ENCODE measurements at places on chromosomes 13 and 19.

DNA sequence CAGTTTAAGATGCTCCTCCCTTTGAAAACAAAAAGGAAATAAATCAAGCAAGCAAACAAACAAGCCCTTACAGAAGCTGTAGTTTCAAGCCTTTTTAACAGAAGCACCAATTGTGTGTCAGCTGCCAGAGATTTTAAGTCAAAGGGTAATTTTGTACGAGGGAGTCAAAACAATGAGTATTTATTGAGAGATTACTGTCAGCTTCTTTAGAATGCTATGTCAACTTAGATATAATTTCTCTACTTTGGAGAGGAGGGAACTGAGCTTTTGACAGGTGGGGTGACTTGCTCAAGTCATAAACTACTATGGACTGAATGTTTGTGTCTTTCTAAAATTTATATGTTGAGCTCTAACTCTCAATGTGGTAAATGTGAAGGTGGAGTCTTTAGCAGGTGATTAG is 10.5 kb upstream of the CBY2 start:
- DNase-seq, result no peak

GRCh38 chr19:2294687-2295335 is 12.8 kb upstream of the PEAK3 start:
- DNase-seq, result no peak

DNA sequence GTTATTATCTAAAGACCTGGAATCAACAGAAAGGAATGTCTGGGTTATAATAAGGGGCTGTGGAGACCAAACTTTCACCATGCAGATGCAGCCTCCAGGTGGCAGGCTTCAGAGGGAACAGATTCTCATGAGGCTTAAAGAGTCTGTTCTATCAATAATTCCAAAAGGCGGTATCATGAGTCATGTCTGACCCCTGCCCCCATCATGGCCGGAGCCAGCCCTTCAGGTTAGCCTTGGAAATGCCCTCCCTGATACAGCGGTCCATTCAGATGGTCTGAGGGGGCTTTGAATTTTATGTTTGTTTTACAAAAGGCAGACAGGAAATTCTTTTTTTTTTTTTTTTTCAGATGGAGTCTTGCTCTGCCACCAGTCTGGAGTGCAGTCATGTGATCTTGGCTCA is 21.7 kb upstream of the LAMP1 start:
- no peak for DNase-seq

DNA sequence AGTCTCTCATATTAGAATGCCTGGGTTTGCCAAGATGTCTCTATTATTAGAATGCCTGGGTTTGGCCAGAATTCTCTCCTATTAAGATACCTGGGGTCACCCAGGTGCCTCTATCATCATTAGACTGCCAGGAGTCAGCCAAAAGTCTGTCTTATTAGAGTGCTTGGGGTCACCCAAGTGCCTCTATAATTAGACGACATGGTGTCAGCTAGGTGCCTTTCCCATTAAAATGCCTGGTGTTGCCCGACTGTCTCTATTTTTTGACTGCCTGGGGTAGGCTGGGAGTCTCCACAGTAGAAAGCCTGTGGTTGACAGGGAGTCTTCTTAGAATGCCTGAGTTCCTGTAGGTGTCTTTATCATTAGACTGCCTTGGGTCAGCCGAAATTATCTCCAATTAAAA is 1536.6 kb downstream of the UQCRFS1 start:
- DNase-seq, result no peak

DNA sequence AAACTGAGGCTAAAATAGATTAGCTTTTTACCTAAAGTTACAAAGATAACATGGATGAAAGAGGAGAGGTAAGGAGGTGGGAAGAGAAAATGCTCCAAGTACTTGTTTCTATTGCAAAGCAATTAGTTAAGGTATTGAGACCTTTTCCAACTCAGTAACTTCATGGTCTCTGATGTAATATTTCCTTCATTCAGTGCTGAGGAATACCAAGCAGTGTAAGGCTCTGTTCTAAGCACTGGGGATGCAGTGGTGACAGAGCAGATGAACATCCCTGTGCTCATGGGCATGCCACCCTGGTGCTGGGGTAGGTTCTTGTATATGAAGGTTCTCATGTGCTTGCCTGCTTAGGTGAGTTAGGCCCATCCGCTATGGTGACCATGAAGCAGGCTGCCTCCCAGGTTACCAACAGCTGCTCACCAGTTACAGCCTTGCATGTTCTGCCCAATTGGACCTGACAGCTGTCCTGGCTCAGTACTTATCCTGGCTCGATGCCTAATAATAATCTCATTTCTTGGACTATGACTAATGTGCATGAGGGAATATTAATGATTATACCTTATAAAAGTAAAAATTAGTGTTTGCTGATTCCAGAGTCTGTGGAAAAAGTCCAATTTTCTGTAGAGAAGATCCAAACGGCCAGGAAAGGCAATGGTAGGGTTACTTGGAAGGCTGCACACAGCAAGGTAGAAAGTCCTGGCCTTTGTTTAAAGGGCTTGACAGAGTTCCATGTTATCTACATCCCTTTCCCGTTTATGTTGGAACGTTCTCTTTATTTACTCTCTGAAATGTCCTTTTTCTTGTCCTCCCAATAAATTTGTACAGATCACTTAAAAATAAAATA is 48.3 kb downstream of the LATS2 start:
- DNase-seq, result no peak

DNA sequence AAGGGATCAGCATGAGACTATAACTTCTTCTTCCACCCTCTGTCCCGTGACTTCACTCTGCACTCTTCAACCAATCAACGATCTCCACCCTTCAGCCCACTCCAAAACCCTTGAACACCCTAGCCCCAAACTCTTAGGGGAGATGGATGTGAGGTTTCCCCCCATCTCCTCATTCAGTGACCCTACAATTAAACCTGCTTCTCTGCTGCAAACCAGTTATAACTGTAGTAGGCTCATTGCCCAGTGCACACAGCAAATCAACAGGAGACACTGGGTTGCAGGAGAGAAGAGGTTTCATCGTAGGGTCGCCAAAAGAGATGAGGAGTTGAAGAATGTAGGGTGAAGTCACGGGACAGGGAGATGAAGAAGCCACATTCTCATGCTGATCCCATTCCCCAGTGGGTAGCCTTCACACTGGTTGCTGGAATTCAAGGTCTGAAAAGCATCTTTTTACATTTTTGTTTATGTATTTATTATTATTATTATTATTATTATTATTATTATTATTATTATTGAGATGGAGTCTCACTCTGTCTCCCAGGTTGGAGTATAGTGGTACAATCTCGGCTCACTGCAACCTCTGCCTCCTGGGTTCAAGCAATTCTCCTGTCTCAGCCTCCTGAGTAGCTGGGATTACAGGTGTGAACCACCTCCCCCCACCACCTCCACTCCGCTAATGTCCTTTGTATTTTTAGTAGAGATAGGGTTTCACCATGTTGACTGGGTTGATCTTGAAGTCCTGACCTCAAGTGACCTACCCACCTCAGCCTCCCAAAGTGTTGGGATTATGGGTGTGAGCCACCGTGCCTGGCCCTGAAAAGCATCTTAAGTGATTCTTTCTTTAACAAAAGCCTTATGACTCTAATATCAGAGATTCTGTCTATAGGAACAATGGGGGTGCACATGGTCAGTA is 5.8 kb upstream of the CYP2S1 start:
- no peak for DNase-seq

DNA sequence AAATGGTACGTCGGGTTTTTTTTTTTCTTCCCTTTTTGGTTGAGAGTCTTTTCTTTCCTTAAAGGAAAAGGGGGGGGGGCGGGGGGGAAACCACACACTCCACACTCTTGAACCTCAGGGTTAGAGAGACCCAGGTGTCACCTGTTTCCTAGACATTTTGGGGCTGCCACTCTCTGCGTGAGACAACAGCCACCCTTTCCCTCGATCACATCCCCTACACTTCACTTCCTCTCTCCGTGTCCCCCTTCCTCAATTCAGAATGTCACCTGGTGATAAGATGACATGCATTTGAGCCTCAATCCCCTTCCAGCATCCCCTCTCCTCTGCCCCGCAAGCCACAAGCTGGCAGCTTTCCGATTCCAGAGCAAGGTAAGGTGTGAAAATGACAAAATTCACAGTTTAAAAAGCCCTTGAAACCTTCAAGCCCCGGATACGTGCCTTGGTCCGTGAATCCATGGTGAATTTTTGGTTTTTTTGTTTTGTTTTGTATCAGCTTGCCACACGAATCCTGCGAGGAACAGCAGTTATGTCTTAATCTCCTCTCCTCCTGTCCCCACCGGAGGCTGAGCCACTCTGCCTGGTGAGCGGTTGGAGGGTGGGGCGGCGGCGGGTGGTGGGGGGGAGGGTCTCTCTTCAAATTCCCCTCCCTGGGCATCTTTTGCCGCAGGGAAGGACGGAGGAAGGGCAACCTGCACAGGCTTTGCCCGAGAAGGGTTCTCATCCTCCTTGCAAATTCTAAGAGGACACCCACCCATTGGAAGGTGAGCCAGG is 4.2 kb downstream of the PTPRS start:
- DNase-seq, result no peak

DNA sequence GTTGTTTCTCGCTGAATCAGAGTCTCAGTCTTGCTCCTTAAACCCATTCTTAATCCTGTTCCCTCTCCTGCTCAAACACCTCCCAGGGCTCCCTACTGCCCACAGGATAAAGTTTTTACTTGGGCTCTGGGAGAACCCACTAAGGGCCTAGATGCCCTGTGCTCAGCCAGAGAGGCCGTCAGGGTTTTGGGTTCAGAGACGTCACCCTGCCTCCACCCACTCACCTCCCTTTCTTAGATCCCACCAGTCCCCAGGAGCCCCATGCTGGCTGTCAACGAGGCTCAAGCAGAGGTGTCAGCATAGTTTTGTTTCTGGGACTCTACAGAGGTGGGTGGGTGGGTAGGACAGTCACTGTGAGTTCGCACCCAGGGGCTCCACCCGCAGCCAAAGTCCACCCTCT is 15.5 kb upstream of the CYP4F2 start:
- no peak for DNase-seq

DNA sequence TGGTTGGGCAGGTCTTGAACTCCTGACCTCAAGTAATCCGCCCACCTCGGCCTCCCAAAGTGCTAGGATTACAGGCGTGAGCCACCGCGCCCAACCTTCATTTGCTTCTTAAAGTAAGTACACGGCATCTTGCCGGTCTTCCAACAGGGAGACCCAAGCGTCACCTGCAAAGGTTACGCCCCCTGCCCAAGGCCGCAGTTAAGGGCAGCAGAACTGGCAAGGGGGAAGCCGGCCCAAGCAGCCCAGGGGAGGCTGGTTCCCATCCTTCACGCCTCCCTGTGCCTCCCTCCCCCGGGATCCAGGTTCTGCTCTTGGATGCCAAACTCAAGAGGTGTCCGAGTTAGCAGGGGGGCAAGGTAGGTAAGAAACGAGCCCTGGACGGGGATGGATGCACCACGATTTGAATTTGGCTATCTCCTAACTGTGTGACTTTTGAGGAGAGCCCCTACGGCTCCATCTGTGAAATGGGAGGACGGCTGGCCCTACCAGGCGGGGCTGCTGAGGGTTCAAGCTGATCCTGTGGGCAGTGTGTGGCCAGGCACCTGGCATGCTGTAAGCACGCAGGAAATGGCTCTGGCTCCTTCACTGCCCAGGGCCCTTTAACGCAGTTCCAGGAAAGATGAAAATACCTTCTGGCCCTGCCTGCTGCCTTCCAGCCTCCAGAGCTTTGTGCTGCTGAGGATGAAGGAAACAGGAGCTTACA is 9.0 kb downstream of the RFX1 start:
- no peak for DNase-seq

DNA sequence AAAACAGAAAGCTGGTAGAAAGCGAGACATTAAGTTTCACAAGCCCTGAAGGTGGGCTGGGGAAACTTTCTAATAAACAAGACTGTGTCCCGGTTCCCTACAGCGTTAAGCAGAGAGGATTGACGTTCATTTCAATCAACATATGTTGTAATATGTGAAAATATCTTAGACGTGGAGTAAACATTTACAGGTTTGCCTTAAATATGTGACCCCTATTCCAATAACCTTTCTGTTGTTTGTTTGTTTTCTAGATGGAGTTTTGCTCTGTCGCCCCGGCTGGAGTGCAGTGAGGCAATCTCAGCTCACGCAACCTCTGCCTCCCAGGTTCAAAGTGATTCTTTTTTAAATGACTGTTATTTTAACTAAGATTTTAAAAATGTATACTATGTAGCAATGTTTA is 526.2 kb downstream of the SUCLA2 start:
- DNase-seq, result no peak

Measured in activated CD4-positive, alpha-beta T cell treated with anti-CD3 and anti-CD28 coated beads, Interleukin-2, Interleukin-4, amounts not matched to agents 100 ng/mL and 50 ng/mL, durations not matched to agents 16 hours and 8 hours (primary cell).